ENCODE measurements at places on chromosomes 16 and 17. TPM values are rescaled to one million over a fixed set of nuclear protein-coding genes. Genes with fewer than 3 reads are reported as not detected.

- H3K4me1 ChIP-seq: peaks cover 12% of the 10 kb centered on the region
- DNase-seq: no peak
- H3K36me3 ChIP-seq: peaks cover 25% of the 10 kb centered on the region
- H3K4me3 ChIP-seq: no peak overlapping the region
- no peaks in the 10 kb centered on the region for H3K27me3 ChIP-seq
Observed at GRCh38 chr17:17125136-17126084, 80.7 kb downstream of the PLD6 start.

- no peaks in the 10 kb centered on the region for H3K36me3 ChIP-seq
- DNase-seq: no peak
- H3K4me3 ChIP-seq: no peak overlapping the region
- no peaks in the 10 kb centered on the region for H3K27me3 ChIP-seq
- no peaks in the 10 kb centered on the region for H3K4me1 ChIP-seq
- no peak overlapping the region for H3K27ac ChIP-seq
Observed at GRCh38 chr16:20349615-20350014, 2.9 kb downstream of the UMOD start.

DNA sequence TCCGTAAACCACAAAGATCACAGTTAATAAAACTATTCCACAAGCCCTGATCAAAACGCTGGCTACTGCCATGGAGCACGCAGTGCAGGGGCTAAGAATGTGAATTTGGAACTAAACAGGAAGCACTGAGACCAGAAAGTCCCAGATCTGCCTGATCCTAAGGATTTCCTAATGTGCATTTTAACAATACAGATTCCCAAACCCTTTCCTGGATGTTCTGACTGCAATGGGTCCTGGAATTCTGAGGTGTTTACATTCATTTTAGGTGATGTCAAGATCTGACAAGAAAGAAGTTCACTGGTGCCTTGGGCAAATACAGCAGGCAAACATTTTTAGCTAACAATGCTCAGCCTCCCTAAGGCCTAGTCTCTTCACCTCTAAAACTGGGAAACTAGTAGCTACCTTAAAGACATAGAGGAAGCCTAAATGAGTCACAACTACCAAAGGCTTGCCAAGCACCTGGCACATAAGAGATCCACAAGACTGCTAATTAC lies 10.3 kb downstream of the NSMCE1 start:
- H3K4me1 ChIP-seq: peaks cover 26% of the 10 kb centered on the region
- no peak overlapping the region for H3K4me3 ChIP-seq
- no peaks in the 10 kb centered on the region for H3K27me3 ChIP-seq

DNA sequence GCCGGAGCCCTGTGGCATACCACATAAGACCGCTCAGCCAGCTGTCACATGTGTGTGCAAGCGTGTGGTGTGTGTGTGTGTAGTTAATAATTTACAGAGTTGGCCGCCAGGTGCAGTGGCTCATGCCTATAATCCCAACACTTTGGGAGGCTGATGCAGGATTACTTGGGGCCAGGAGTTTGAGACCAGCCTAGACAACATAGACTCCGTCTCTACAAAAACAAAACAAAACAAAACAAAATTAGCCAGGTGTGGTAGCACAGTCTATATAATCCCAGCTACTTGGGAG lies 20.4 kb downstream of the SOCS1 start:
- H3K4me1 ChIP-seq: peaks cover 4% of the 10 kb centered on the region
- H3K27me3 ChIP-seq: no peaks in the 10 kb centered on the region
- H3K36me3 ChIP-seq: no peaks in the 10 kb centered on the region
- H3K27ac ChIP-seq: no peak overlapping the region

- no peaks in the 10 kb centered on the region for H3K4me1 ChIP-seq
- no peak overlapping the region for H3K4me3 ChIP-seq
- H3K27me3 ChIP-seq: peaks cover 8% of the 10 kb centered on the region
- DNase-seq: no peak
- H3K36me3 ChIP-seq: no peaks in the 10 kb centered on the region
Observed at GRCh38 chr16:27890866-27891265, 172.6 kb downstream of the GSG1L start.

Gene KPNB1
- total RNA-seq: 659 TPM

Gene PRAC2
- total RNA-seq: not detected
